Mucosa of gallbladder (tissue), 1 donor: ENCODE measurements at places on chromosomes 3 and 15.
A peak's percentile ranks its signal among the peaks of the same experiment; 100 is the strongest.

GRCh38 chr15:35229085-35229484, 144.0 kb upstream of the NANOGP8 start:
- no peak for DNase-seq

- DNase-seq, result peak; percentile 12
Observed at GRCh38 chr3:122563717-122564025, 429 bp downstream of the PARP9 start.

DNA sequence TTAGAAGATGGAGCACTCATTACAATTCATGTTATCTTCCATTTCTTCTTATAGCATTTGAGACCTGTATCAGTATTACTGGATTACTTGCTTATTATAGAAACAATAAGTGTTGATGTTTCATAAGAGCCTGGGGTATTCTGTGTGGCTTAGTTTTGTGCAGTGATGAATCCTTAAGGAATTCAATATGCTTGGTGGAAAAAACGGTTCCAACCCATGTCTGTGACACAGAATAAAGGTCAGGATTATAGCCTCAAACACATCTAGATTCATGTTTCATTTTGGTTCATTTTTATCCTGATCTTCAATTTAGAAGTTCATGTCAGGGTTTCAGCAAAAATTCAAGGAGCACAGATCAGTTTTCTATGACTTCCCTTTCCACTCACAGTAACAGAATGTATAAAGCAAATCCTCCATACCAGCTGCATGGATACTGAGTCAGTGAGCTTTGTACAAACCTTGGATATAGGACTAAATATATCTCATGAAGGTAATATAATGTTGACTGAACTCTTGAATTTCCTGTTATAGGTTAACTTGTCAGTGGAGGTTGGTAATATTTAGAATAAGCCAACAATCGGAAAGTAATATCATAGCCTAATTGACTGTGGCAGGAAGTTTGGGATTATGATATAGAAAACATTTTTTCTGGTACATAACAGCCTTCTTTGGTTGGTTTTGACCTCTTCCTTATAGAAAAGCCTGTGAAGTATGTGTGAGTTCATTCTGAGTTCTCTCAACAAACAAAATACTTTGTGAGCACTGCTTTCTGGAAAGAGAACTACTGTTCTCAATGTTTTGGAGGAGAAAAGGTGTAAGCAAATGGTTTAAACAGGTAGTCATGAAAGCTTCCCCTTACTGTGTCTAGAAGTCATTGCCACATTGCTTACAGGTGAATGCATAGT, 218.2 kb upstream of the TPM1 start:
- no peak for DNase-seq

DNA sequence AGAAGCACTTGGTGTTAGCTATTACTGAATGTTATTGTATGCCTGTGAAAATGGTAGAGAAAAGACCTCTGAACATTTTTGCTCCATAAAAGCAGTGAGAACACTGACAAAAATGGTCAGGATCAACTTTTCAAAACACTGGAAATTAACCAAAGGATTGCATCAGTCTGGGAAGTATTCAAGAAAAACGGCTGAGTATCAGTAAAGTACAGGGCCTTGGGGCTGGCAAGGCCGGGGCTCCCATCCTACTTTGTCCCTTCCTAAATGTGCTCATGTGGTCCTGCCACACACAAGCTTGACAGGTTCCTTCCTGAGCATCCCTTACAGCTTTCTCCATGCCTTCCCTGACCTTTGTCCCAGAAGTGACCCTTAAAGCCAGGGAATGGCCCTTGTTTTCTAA, 84.0 kb downstream of the CFAP20DC start:
- DNase-seq, result no peak

DNA sequence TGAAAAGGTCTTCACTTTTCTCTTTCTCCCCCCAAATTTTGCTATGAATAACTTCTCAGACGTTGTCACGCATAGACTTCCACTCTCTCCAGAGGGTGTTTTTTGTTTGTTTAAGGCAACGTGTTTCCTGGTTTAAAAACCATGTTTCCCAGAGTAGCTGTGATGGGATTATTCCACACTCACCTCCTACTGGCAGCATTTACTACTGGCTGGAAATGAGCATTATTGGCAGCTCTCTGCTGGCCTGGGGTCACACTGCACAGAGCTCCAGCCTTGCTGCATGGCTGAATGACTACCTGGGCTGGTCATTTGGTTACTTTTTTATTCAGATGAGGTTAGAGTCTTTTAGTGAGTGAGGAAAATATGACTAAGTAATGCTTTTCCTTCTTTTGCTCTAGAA, 65.2 kb downstream of the RARB start:
- no peak for DNase-seq

- DNase-seq, result no peak
Observed at GRCh38 chr3:118629821-118630220, 404.8 kb downstream of the IGSF11 start.

DNA sequence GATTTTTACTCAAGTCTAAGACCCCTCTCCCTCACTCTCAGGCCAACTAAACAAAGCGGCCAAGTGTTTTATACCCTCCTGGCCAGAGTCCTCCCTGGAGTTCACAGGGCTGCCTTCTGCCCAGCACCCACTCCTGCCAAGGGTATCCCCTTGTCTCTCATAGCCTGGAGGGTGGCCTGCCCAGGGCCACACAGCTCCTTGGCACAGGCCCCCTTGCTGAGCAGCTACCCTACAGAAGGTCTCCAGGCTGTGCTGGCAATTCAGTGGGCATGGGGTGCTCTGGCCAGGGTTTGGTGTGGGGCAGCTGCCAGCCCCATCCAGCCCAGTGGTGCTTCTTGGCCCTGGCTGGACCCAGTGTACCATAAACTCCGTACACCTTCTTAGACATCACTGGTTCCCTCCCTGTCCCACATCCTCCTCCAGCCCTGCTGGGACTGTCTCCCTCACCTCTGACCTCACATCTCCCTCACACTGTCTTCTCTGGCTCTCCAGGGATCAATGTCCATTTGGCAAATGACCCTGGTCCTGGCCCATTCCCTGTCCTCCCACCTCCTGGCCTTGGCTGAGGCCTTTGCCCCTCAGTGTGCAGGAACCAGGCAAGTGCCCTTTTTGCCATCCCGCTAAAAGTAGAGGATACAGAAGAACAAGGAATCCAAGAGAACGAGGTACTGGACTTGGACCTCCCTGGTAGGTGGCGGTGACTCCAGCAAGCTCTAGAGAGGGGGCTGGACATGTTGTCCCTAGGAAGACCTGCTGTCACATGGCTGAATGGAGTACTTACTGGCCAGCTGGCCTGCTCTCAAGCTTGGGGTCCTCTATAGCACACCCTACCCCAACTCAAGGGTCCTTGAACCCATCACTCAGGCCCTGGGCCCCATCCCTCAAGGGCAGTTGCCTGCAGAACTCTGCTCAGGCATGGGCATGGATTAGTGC, 50.0 kb upstream of the TRPM1 start:
- no peak for DNase-seq

GRCh38 chr3:167862104-167862730, 126.7 kb downstream of the SERPINI1 start:
- DNase-seq, result no peak
